ENCODE measurements at places on chromosomes 4 and X. TPM values are rescaled to one million over a fixed set of nuclear protein-coding genes. Genes with fewer than 3 reads are reported as not detected.

NUP54 gene
- total RNA-seq, result 52.5 TPM

PDGFRA gene
- total RNA-seq, result not detected

ARR3 gene
- not detected for total RNA-seq

TAF7L gene
- total RNA-seq, result not detected

SEC24D gene
- 36.1 TPM for total RNA-seq

CPLX1 gene
- 0.17 TPM for total RNA-seq

NHSL2 gene
- total RNA-seq, result 1.00 TPM

UGT2A3 gene
- total RNA-seq, result not detected

SRPX2 gene
- total RNA-seq, result not detected

EOLA1 gene
- 33.2 TPM for total RNA-seq

ARHGAP4 gene
- 303 TPM for total RNA-seq

EREG gene
- total RNA-seq, result not detected

SHROOM4 gene
- total RNA-seq, result not detected

GABRQ gene
- total RNA-seq, result not detected

LINC00632 gene
- 14.3 TPM for total RNA-seq

GRCh38 chr4:37868238-37868637 lies 22.6 kb upstream of the TBC1D1 start:
- peaks cover 26% of the 10 kb centered on the region for H3K36me3 ChIP-seq
- H3K4me1 ChIP-seq, result peaks cover 18% of the 10 kb centered on the region
- no peak overlapping the region for H3K4me3 ChIP-seq
- H3K27me3 ChIP-seq, result no peaks in the 10 kb centered on the region

DNA sequence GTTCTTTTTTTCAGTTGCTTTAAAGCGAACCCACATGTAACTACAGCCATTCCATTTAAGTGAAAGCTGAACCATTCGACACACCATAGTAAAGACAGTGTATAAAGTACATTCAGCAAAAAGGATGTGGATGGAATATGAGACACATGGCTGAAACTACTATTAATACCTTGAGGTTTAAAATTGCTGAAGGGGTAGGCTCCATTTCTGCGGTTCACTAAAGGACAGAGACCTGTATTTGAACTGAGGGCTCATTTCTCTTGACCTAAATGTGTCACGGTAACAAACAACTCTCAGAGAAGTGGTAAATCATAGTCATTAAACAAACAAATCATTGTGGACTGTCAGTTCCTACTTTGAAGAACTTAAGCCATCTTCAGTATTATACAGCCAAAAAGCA lies 1085.6 kb upstream of the TENM3 start:
- H3K27me3 ChIP-seq, result no peaks in the 10 kb centered on the region
- no peak overlapping the region for H3K27ac ChIP-seq
- no peaks in the 10 kb centered on the region for H3K4me1 ChIP-seq

DNA sequence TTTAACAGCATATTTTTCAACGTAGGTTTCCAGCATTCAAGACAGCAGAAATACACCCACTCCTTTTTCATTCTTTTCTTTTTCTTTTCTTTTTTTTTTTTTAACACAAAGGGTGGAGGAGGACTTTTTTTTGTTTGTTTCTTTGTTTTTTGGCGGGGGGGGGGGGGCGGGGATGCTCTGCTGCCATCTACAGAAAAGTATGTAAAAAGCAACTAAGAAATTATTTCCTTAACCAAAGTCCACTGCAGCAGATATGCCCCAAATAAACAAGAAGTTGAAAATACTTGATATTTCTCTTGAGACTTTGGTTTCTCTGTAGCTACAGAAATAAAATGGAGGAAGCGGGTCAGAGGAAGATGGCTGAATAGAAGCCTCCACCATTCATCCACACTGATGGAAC lies 63.2 kb upstream of the PBDC1 start:
- no peaks in the 10 kb centered on the region for H3K27me3 ChIP-seq
- no peaks in the 10 kb centered on the region for H3K4me1 ChIP-seq

- no peak for DNase-seq
- no peak overlapping the region for H3K27ac ChIP-seq
- peaks cover 2% of the 10 kb centered on the region for H3K4me1 ChIP-seq
Observed at GRCh38 chr4:47990145-47990544, 26.3 kb downstream of the CNGA1 start.

DNA sequence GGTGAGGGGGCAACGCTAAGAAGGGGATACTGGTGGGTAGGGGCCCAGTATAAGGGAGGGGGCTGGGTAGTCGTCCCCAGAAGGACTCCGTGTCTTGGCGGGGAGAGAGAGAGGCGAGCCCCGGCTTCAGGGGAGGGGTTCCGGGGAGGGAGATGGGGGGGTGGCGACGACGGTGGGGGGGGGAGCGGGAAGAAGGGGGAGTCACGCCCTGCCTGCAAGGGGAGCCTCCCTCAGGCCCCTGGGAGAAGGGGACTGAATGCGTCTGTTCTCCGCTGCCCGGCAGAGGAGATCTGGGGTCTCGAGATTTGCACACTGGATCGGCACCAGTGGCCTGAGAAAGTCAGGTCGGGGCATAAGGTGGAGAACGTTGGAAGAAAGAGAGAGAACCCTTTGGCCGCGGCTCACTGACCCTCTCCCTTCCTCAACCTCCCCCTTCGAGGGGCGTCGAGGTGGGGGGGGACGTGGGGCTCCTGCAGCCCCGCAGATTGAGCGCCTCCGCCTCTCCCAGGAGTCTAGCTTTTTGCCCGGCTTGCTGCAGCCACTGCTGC lies 609 bp upstream of the BCORL1 start:
- no peak overlapping the region for H3K27ac ChIP-seq
- no peaks in the 10 kb centered on the region for H3K36me3 ChIP-seq
- no peak for DNase-seq
- H3K27me3 ChIP-seq, result peaks cover 17% of the 10 kb centered on the region
- H3K4me3 ChIP-seq, result no peak overlapping the region
- peaks cover 22% of the 10 kb centered on the region for H3K4me1 ChIP-seq

GRCh38 chrX:43019021-43019420 lies 241.1 kb upstream of the PPP1R2C start:
- H3K27me3 ChIP-seq, result no peaks in the 10 kb centered on the region
- H3K36me3 ChIP-seq, result no peaks in the 10 kb centered on the region
- H3K4me3 ChIP-seq, result no peak overlapping the region
- no peak overlapping the region for H3K27ac ChIP-seq

DNA sequence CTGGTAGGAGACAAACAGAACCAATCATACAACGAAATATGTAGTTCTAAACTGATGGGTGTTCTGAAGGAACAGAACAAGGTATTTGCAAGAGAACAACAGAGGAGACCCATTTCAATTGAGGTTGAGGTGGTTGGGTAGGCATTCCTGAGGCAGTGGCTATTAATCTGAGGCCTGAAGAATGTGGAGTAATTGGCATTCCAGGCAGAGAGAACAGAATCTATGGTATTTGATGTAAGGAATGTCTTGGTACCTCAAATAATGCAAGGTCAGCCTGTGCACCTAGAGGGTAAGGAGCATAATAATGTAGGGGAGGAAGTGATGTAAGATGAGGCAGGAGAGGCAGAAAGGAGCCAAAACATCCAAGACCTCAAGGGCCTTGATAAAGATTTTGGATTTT lies 109.5 kb upstream of the TEX13C start:
- H3K36me3 ChIP-seq, result no peaks in the 10 kb centered on the region
- H3K4me3 ChIP-seq, result no peak overlapping the region
- no peak for DNase-seq
- H3K4me1 ChIP-seq, result peaks cover 7% of the 10 kb centered on the region
- H3K27me3 ChIP-seq, result peaks cover 23% of the 10 kb centered on the region

- peaks cover 15% of the 10 kb centered on the region for H3K4me1 ChIP-seq
- peak; percentile 55 for DNase-seq
- no peaks in the 10 kb centered on the region for H3K27me3 ChIP-seq
- H3K4me3 ChIP-seq, result peak overlapping the region; percentile 63
- no peak overlapping the region for H3K27ac ChIP-seq
Observed at GRCh38 chr4:972651-973424, 531 bp downstream of the DGKQ start.

GRCh38 chrX:110462957-110463356 lies 104.3 kb downstream of the RTL9 start:
- H3K4me3 ChIP-seq, result no peak overlapping the region
- no peaks in the 10 kb centered on the region for H3K27me3 ChIP-seq
- DNase-seq, result no peak
- H3K36me3 ChIP-seq, result no peaks in the 10 kb centered on the region

GRCh38 chr4:40845154-40845835 lies 95.5 kb downstream of the NSUN7 start:
- no peak for DNase-seq
- H3K27ac ChIP-seq, result no peak overlapping the region
- peaks cover 5% of the 10 kb centered on the region for H3K4me1 ChIP-seq
- H3K4me3 ChIP-seq, result no peak overlapping the region

- H3K4me1 ChIP-seq, result peaks cover 26% of the 10 kb centered on the region
- H3K4me3 ChIP-seq, result no peak overlapping the region
- peaks cover 7% of the 10 kb centered on the region for H3K36me3 ChIP-seq
- no peak overlapping the region for H3K27ac ChIP-seq
- DNase-seq, result no peak
Observed at GRCh38 chr4:41994461-41994985, 4.2 kb downstream of the SLC30A9 start.

DNA sequence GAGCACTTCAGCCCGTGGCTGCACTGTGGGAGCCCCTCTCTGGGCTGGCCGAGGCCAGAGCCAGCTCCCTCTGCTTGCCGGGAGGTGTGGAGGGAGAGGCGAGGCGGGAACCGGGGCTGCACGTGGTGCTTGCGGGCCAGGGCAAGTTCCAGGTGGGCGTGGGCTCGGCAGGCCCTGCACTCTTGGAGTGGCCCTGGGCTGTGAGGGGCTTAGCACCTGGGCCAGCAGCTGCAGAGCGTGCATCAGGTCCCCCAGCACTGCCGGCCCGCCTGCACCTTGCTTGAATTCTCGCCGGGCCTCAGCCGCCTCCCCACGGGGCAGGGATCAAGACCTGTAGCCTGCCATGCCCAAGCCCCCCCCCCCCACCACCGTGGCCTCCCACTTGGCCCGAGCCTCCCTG lies 28.9 kb upstream of the APOOL start:
- no peak overlapping the region for H3K27ac ChIP-seq
- H3K4me3 ChIP-seq, result no peak overlapping the region
- H3K36me3 ChIP-seq, result no peaks in the 10 kb centered on the region
- no peak for DNase-seq

DNA sequence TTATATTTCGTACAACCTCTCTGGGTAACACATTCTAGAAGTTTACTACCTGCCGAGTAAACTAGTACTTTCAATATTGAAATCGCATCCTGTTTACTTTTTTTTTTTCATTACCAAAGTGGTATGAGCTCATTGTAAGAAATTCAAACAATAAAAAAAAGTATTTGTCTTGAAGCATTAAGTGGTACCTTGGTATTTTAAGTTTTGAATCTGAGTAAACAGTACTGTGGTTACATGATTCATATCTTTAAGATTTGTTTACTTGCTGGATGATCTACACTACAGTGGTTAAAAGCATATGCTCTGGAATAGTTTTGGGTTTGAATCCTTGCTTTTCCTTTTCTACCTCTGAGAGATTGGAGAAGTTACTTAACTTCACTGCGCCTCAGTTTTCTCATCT lies 3.8 kb upstream of the MMGT1 start:
- peaks cover 35% of the 10 kb centered on the region for H3K4me1 ChIP-seq
- H3K36me3 ChIP-seq, result no peaks in the 10 kb centered on the region
- no peaks in the 10 kb centered on the region for H3K27me3 ChIP-seq
- H3K27ac ChIP-seq, result no peak overlapping the region

- H3K4me1 ChIP-seq, result no peaks in the 10 kb centered on the region
- no peaks in the 10 kb centered on the region for H3K36me3 ChIP-seq
- H3K27me3 ChIP-seq, result no peaks in the 10 kb centered on the region
- no peak for DNase-seq
- H3K27ac ChIP-seq, result no peak overlapping the region
- no peak overlapping the region for H3K4me3 ChIP-seq
Observed at GRCh38 chr4:28228561-28229491, 1368.2 kb downstream of the STIM2 start.

GRCh38 chr4:123327346-123327745 lies 69.2 kb upstream of the SPRY1 start:
- H3K4me1 ChIP-seq, result no peaks in the 10 kb centered on the region
- H3K36me3 ChIP-seq, result no peaks in the 10 kb centered on the region
- H3K4me3 ChIP-seq, result no peak overlapping the region
- H3K27ac ChIP-seq, result no peak overlapping the region
- no peak for DNase-seq

DNA sequence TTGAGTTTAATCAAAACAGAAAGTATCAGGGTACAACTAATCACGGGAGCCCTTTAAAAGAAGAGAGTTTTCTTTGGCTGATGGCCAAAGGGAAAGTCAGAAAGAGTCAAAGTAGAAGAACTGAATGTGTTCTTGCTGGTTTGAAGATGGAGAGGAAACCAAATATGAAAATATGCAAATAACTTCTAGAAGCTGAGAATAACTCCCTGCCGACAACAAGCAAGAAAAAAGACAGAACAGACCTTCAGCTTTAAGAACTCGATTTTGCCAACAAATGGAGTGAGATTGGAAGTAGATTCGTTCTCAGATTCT lies 903.8 kb downstream of the STIM2 start:
- no peaks in the 10 kb centered on the region for H3K27me3 ChIP-seq
- no peaks in the 10 kb centered on the region for H3K36me3 ChIP-seq
- no peak overlapping the region for H3K4me3 ChIP-seq
- DNase-seq, result no peak

DNA sequence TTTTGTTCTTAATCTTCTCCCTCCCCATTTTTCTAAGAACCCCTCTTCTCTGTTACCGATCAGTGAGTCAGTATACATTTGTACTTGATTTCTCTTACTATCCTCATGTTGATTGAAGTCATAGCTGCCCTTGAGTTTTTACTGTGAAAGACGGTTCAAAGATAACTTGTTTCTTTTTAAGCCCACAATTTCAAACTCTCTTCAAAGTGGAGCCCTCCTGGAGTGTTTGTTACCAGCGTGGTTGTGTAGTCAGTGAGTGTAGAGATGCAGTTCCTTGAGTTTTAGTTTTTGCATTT lies 7.9 kb downstream of the PPP1R3F start:
- peak overlapping the region; percentile 58 for H3K4me3 ChIP-seq
- H3K27ac ChIP-seq, result peak overlapping the region; percentile 95
- peaks cover 57% of the 10 kb centered on the region for H3K36me3 ChIP-seq
- H3K27me3 ChIP-seq, result no peaks in the 10 kb centered on the region

DNA sequence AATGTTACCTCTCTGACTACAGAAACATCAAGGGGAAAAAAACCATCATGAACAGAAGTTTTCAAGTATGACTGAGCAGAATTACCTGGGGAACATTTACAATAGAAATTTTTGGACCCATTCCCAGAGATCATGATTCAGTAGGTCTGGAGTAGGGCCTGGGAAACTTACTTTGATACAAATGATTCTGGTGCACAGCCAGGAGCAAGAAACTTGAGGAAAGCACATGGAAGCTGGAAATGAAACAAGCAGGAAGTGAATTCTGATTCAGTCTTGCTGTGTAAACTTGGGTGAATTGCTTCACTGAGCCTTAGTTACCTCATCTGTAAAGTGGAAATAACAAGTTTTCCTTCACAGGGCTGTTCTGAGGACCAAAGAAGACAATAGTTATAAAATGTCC lies 192.5 kb upstream of the TAPT1 start:
- H3K4me3 ChIP-seq, result no peak overlapping the region
- H3K27me3 ChIP-seq, result no peaks in the 10 kb centered on the region
- no peaks in the 10 kb centered on the region for H3K4me1 ChIP-seq
- no peaks in the 10 kb centered on the region for H3K36me3 ChIP-seq
- DNase-seq, result no peak

GRCh38 chr4:24805067-24805466 lies 9.7 kb downstream of the SOD3 start:
- no peaks in the 10 kb centered on the region for H3K4me1 ChIP-seq
- H3K4me3 ChIP-seq, result no peak overlapping the region
- H3K27me3 ChIP-seq, result peaks cover 23% of the 10 kb centered on the region
- H3K27ac ChIP-seq, result no peak overlapping the region

Measured in activated CD4-positive, alpha-beta T cell treated with anti-CD3 and anti-CD28 coated beads, Interleukin-2, amount 10 ng/mL, durations not matched to agents 7 days and 5 days (primary cell).